Psoas muscle (tissue), 8 donors: ENCODE measurements at places on chromosomes 1 and 21. TPM values are rescaled to one million over a fixed set of nuclear protein-coding genes. Genes with fewer than 3 reads are reported as not detected.

HSPB7 gene
- 1,183 TPM for total RNA-seq

FCRL4 gene
- total RNA-seq = not detected

PTPRC gene
- total RNA-seq = 7.0 TPM

ZNF683 gene
- not detected for total RNA-seq

C1orf53 gene
- total RNA-seq = 0.84 TPM

DNA sequence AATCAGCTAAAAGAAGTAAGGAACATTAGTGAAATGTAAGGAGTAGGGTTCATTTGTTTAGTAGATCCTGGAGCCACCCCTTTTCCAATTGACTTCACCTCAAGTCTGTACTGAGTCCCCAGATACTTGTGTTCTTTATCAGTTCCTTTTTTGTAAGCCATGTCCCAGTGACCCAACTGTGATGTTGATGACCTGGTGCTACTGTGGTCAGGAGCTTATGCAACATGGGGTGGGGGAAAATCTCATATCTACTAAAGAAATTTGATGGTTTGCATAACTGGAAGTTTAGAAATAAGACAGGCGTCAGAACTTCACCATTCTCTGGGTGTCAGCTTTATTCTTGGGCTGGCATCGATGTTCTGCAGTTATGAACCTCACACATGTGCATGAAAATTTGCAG lies 120.5 kb downstream of the LRRC7 start:
- H3K4me1 ChIP-seq = no peaks in the 10 kb centered on the region
- H3K27me3 ChIP-seq = no peaks in the 10 kb centered on the region
- H3K36me3 ChIP-seq = no peaks in the 10 kb centered on the region
- DNase-seq = no peak
- H3K4me3 ChIP-seq = no peak overlapping the region
- H3K27ac ChIP-seq = no peak overlapping the region

DNA sequence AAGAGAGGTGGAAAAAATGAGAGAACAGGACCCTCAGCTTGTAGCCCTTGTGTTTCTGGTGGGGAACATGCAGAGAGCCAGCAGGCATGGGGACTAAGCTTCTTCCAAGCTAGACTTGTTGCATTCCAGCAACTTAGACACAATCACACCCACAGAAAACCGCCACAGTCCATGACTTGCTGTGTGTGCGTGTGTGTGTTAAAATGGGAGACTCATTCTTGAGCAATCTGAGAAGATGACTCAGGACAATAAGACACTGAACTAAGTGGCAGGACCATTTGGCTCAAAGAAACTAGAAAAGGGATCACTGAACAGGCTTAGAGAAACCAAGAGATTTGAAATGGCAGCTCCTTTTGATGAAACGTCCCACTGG lies 78.0 kb downstream of the HLX start:
- no peaks in the 10 kb centered on the region for H3K4me1 ChIP-seq
- H3K36me3 ChIP-seq = no peaks in the 10 kb centered on the region
- no peak overlapping the region for H3K27ac ChIP-seq
- no peak overlapping the region for H3K4me3 ChIP-seq

DNA sequence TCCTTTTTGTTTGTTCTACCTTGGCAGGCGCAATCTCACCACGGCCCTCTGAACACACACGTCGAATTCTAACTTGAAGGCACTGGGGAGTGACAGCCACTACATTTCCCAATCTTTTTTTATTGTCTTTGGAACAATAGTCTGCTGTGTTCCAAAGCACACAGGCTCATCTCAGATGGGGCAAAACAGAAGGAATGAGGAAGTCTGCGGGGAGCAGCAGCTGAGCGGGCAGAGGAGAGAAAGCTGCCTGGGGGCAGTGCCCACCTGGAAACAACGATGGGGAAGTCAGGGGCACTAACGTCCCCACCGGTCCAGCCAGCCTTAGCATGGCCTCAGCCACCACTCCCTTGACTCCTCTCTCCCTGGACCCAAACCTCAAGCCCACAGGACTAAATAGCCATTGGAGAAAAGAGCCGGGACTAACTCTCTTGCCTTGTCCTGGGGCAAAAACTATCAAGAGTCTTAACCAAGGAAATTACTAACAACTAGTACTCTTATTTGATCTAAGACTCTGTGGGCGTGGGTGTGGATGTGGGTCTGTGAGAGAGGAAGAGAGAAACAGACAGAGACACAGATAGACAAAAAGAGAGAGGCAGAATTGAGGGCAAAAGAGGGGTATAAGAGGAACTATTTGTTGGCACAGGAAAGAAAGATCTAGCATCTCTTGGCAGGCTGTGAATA lies 34.2 kb downstream of the SYF2 start:
- no peaks in the 10 kb centered on the region for H3K36me3 ChIP-seq
- peak overlapping the region; percentile 37 for H3K4me3 ChIP-seq
- H3K4me1 ChIP-seq = peaks cover 22% of the 10 kb centered on the region
- no peaks in the 10 kb centered on the region for H3K27me3 ChIP-seq

DNA sequence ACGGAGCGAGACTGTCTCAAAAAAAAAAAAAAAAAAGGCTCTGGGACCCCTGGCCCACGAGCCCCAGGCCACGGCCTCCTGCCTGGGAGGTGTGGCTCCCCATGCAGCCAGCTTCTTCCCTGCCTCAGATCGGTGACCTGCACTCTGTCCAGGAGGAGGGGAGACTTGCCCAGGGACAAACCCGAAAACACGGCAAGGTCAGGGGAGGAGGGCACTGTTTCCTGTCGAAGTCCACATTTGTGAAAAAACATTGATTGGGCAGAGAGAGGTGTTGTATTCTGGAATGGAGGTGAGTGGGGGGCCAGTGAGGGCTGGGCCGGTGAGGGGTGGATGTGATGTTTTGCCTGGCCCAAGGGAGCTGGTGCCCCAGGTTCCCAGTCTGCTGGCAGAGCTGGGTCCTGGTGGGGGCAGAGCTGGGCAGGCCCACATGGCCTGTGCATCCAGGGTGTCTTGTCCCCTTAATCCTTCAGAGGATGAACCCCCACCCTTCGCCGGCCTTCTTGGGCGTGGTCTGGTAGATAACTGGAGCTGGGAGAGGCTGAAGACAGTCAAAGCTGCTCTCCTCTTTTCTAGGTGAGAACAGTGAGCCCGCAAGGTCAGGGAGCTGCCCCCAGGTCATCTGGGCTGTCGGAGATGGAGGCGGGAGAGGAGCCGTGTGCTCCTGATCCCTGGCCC lies 12.4 kb upstream of the FAAP20 start:
- peak; percentile 53 for DNase-seq
- no peak overlapping the region for H3K4me3 ChIP-seq
- no peaks in the 10 kb centered on the region for H3K27me3 ChIP-seq
- H3K36me3 ChIP-seq = no peaks in the 10 kb centered on the region

- DNase-seq = no peak
- no peaks in the 10 kb centered on the region for H3K27me3 ChIP-seq
- H3K27ac ChIP-seq = no peak overlapping the region
Observed at GRCh38 chr1:223678841-223679240, 13.3 kb upstream of the CAPN8 start.

- DNase-seq = peak; percentile 84
- H3K4me1 ChIP-seq = no peaks in the 10 kb centered on the region
- H3K27ac ChIP-seq = no peak overlapping the region
- H3K4me3 ChIP-seq = no peak overlapping the region
- no peaks in the 10 kb centered on the region for H3K36me3 ChIP-seq
Observed at GRCh38 chr1:68322837-68323687, 90.7 kb upstream of the WLS start.

DNA sequence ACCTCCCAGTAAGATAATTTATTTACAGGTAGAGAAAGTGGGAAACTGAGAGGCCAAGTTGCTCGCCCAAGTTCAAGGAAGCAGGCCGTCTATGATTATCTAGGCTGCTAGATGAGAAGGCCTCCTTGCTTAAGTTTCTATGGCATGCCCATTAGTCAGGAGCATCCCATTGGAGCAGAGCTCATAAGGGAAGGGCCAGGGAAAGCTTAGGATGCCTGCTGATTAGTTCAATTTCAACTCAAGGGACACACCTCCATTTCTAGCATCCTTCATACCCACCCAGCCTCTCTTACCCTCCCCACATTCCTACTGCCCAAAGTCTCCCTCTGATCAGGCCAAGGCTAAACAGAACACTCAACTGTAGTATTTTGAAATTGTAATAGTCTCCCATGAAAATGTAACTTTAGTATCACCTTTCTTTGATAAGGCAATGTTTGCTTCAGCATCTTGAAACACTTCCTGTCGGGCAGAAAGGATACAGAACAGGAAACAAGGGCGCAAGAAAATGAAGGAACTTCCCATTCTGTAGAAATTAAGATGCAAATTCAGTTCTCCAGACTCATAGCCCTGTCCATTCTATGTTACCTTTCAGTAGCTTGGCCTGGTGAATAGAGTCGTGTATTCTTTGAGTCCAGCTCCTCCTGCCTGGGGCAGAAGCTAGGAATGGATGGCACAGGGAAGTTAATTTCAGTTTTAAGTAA lies 46.3 kb upstream of the TARBP1 start:
- no peak for DNase-seq
- peak overlapping the region; percentile 88 for H3K27ac ChIP-seq
- no peak overlapping the region for H3K4me3 ChIP-seq
- no peaks in the 10 kb centered on the region for H3K27me3 ChIP-seq

- H3K4me3 ChIP-seq = no peak overlapping the region
- no peaks in the 10 kb centered on the region for H3K4me1 ChIP-seq
- no peak overlapping the region for H3K27ac ChIP-seq
Observed at GRCh38 chr1:6270401-6270800, 9.5 kb upstream of the GPR153 start.

- no peaks in the 10 kb centered on the region for H3K36me3 ChIP-seq
- H3K27me3 ChIP-seq = no peaks in the 10 kb centered on the region
- no peaks in the 10 kb centered on the region for H3K4me1 ChIP-seq
- no peak overlapping the region for H3K27ac ChIP-seq
Observed at GRCh38 chr1:207698822-207699483, 52.9 kb upstream of the CD46 start.

- DNase-seq = peak; percentile 60
- no peaks in the 10 kb centered on the region for H3K4me1 ChIP-seq
- no peaks in the 10 kb centered on the region for H3K36me3 ChIP-seq
- no peak overlapping the region for H3K27ac ChIP-seq
- H3K4me3 ChIP-seq = no peak overlapping the region
Observed at GRCh38 chr1:116951200-116951935, 41.7 kb downstream of the PTGFRN start.

- H3K27me3 ChIP-seq = no peaks in the 10 kb centered on the region
- peaks cover 20% of the 10 kb centered on the region for H3K4me1 ChIP-seq
- peak overlapping the region; percentile 99 for H3K27ac ChIP-seq
Observed at GRCh38 chr1:24641646-24642151, 1.4 kb upstream of the SRRM1 start.

- DNase-seq = no peak
- H3K27me3 ChIP-seq = no peaks in the 10 kb centered on the region
- H3K4me1 ChIP-seq = peaks cover 43% of the 10 kb centered on the region
- H3K27ac ChIP-seq = peak overlapping the region; percentile 95
Observed at GRCh38 chr1:1399872-1400575, 889 bp upstream of the CCNL2 start.

DNA sequence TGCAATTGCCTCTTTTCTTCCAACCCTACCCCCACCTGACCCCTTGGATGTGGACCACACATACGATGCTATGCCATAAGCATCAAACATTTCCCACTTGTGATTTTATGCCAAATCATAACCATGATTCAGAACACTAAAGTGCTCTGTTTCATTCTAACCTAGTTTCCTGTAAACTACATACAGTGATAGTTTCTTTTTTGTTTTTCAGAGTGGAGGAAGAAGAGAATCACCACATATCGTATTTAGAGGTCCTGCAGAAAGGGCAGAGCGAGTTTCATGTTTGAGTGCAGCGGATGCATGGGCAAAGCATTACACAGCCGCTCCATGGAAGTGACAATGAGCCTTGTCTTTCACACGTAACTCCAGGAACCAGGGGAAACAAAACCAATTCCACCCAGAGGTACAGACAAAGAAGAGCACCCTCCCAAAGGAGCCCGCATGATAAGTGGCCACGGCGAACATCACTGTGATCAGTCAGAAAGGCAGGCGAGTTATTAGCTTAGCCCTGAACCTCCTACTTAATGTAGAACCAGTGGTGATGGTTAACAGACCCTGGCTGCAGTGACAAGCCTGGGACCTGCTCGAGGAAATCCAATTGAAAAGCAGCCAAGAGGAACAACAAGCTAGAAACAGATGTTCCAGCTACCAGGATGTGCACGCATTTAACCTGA lies 64.0 kb upstream of the ZNF281 start:
- H3K4me1 ChIP-seq = peaks cover 3% of the 10 kb centered on the region
- no peak overlapping the region for H3K4me3 ChIP-seq
- no peak overlapping the region for H3K27ac ChIP-seq

DNA sequence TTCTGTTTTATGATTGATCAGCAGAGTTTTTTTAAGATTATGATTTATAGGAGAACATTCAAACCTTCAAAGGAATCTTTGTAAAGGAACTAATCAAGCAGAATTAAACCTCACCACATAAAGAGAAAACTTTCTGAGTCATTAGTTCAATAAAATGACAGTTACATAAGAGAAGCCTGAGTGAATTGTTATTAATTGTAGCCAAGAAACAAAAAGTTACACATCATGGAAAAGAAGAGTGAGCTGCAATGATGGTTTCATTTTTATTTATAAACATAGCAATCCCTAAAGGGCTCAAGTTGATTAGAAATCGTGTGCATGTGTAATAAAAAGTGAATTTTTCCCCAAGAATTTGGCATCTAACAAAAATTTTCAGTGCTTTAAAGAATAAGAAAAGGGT lies 731.4 kb downstream of the LTN1 start:
- H3K4me1 ChIP-seq = no peaks in the 10 kb centered on the region
- H3K36me3 ChIP-seq = no peaks in the 10 kb centered on the region
- no peak overlapping the region for H3K4me3 ChIP-seq
- no peak overlapping the region for H3K27ac ChIP-seq
- no peak for DNase-seq
- H3K27me3 ChIP-seq = no peaks in the 10 kb centered on the region

DNA sequence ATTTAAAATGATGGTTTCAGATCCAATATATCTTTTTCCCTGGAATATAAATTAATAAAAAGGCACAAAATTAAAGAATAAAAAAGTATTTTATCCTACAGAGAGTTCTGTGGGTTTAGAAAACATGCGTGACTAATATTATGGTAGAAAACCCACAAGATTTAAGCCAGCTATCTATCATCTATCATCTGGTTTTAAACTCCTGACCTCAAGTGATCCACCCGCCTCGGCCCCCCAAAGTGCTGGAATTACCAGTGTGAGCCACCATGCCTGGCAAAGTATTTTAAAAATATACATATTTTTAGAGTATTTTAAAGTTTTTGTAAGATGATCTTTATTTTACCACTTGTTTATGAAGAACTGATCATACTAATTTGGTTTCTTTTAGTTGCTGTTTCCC lies 79.5 kb downstream of the NRIP1 start:
- H3K36me3 ChIP-seq = peaks cover 4% of the 10 kb centered on the region
- no peaks in the 10 kb centered on the region for H3K27me3 ChIP-seq
- H3K4me1 ChIP-seq = peaks cover 9% of the 10 kb centered on the region
- H3K27ac ChIP-seq = no peak overlapping the region

DNA sequence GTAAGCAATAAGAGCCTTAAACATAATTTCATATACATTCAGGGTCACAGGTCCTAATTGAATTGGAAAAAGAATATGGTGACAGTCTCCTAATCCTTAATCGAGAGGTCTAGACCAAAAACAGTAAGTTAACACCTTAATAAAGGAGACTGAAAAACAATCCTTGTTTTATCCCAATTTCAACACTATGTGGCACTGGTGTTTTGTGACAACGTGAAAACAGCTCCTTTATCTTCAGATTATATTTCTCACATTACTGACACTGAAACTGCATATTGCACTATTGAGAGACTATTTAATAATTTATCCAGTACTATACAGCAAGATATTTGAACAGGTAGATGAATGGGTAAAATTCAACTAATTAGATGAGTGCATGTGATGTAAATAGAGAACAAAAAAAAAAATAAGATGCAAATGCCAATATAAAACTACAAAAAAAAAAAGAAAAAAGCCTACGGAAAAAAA lies 34.1 kb downstream of the TP53BP2 start:
- no peaks in the 10 kb centered on the region for H3K27me3 ChIP-seq
- peaks cover 29% of the 10 kb centered on the region for H3K4me1 ChIP-seq
- no peak overlapping the region for H3K4me3 ChIP-seq
- H3K27ac ChIP-seq = no peak overlapping the region
